MG63 (cell line): ENCODE measurements at places on chromosomes 13 and 19. TPM values are rescaled to one million over a fixed set of nuclear protein-coding genes. Genes with fewer than 3 reads are reported as not detected.

The PCP2 gene
- not detected in 2 replicates for total RNA-seq

The PNMA8A gene
- 0.22 and 0.46 TPM in 2 replicates for total RNA-seq

The GIPC3 gene
- total RNA-seq = not detected in 2 replicates

DNA sequence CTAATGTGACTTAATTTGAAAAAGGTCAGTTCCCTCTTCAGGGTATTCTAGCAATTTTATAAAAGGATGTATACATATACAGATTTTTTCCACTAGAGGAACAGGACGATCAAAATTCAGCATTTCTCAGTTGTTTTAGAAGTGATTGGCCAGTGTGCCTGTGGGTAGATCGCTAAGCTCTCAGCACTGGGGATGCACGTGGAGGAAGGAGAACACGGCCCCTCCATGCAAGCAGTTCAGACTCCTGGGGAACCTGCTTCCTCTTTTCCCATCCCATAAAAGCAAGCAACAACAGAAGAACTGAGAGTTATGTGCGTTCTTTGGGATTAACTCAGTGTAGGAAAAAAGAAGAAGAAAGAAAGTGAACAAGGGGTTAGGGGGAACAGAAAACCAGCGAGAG lies 328.8 kb downstream of the FOXO1 start:
- no peak for DNase-seq

- no peak for DNase-seq
These were observed 5.3 kb upstream of the INSL3 start for GRCh38 chr19:17826508-17827056.

DNA sequence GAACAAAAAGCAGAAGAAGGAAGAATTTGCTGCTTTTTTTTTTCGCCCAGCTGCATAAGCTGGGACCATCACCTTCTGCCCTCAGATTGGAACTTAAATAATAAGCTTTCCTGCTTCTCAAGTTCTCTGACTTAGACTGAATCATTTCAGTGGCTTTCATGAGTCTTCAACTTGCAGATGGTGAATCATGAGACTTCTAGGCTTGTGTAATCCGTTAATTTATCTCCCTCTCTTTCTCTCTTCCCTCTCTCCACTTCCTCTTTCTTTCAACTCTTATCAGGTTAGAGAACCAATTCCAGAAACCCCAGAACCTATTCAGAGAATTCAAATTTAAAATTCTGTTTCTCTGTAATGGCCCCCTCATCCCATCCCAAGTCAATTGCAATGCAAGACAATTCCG lies 1153.7 kb downstream of the PCDH9 start:
- no peak for DNase-seq

DNA sequence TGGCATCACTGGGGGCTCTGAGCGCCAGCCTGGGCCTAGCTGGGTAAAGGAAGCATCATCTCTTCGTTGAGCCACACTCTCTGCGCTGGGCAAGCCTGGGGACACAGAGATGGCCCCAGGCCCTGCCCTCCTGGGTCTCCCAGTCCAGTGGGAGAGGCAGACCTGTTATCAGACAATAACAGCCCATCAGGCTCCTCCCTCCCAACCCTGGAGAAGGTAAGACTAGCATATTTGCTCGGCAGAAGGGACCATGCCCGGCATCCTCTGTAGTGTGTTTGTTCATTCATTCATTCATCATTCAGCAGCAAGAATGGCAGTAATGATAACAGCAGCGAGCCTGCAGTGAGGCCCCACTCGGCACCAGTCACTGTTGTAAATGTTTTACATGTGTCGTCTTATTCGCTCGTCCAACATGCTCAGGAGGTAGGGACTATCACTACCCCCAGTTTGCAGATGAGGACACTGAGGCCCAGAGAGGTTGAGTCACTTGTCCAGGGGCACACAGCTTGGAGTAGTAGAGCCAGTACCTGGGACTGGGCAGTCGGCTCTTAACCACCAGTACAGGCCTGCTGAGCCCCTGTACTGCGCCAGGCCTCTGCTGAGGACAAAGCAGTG lies 33.2 kb downstream of the PAK4 start:
- DNase-seq = no peak

DNA sequence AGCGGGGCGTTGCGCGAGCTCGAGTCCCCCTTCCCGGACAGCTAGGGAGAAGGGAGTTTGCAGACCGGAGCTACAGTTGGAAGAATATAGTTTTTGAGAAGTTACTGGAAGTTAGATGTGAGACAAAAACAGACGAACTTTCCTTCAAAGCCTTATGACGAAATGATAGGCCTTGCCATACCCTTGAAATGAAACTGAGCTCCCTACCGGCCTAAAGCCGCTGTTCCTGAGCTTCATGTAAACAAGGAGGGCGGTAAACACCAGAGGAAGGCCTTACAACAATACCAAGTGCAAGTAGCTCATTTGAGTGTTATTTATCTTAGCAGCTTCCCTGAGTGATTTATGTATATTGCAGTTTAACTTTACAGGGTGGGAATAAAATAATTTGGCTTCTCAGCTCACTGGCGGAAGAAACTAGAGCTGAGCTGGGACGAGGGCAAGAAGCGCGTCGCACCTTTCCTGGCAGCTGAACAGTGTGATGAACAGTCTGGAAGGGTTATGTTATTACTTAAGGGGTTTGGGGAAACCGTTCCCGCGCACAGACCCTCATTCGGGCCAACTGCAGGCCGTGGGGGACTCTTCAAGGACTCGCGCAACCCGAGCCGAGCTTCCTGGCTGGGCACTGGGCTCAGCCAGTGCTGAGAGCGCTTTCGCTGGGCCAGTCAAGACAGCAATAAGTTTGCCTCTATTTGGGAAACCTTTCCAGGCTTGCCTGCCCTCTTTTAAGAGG lies 111.2 kb downstream of the KCNRG start:
- DNase-seq = peak; percentile 16

GRCh38 chr19:46697204-46697960 lies 19.5 kb downstream of the PRKD2 start:
- DNase-seq = no peak

- DNase-seq = no peak
These were observed 50.3 kb upstream of the VSTM2B start for GRCh38 chr19:29475469-29475868.

DNA sequence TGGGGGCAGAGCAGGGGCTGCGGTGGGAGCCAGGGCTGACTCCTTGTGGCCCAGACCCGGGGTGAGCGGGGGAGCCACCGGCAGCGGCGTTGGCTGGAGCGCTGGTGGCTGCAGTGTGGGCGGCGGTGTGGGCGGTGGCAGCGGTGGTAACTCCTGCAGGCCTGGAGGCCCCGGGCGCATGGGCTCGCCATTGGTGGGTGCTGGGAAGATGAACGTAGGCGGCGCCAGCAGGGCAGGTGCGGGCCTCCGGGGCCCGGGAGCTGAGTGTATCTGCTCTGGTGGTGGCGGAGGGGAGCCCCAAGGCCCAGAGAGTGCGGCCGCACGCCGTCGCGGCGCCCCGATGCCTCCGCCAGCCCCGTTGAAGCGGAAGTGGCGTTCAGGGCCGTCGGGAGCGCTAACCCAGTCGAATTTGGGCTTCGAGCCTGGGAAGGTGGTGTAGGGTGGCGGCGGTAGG lies 2.0 kb downstream of the GGN start:
- no peak for DNase-seq

DNA sequence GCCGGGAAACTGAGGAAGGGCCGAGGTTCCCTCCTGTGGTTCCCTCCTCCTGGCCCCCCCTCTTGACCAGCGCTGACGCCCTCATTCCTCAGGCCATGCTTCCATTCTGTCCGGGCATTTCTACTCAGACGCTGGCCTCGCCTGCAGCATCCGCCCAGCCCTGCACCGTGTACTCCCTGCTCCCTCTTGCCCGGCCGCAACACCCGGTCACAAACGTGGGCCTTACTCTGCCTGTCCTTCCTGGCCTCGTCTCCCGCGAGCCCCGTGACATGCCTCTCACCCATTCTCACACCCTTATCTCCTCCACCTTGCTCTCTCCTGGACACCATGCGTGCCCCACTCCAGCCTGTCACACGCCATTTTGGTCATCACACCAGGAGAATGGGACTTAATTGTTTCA lies 11.3 kb downstream of the HDGFL2 start:
- no peak for DNase-seq
